ENCODE measurements at places on chromosomes 1 and 21. TPM values are rescaled to one million over a fixed set of nuclear protein-coding genes. Genes with fewer than 3 reads are reported as not detected.

The NUDT4B gene
- 0.36 TPM for total RNA-seq

GRCh38 chr1:45395051-45395450 is 54.8 kb upstream of the MUTYH start:
- no peak overlapping the region for H3K4me3 ChIP-seq
- DNase-seq, result no peak
- H3K4me1 ChIP-seq, result peaks cover 4% of the 10 kb centered on the region

The VWA1 gene
- total RNA-seq, result 5.2 TPM

The SPRR2B gene
- total RNA-seq, result not detected

DNA sequence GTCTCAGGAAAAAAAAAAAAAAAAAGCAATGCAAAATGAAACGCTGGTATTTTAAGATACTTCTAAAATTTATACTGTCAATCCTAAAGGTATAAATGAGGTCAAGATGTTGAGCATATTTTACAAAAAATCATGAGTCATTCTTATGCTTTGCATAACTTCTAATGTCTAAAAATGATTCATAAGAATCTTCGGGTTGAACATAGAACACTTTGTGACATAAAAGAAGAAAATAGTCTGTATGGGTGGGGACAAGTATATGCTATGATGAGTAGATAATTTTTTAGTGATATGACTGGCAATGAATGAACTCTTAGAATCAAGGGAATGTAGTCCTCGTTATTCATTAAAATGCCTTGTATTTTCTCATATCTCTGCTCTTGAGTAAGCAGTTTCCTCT is 416.9 kb upstream of the USP24 start:
- no peak overlapping the region for H3K27ac ChIP-seq
- H3K36me3 ChIP-seq, result no peaks in the 10 kb centered on the region
- no peak for DNase-seq
- no peaks in the 10 kb centered on the region for H3K4me1 ChIP-seq
- no peaks in the 10 kb centered on the region for H3K27me3 ChIP-seq

The CFAP141 gene
- total RNA-seq, result not detected

The HPDL gene
- 39.8 TPM for total RNA-seq

The GRIK1 gene
- total RNA-seq, result not detected

GRCh38 chr1:236287757-236288619 is 6.2 kb upstream of the ERO1B start:
- no peak overlapping the region for H3K4me3 ChIP-seq
- H3K36me3 ChIP-seq, result no peaks in the 10 kb centered on the region
- peaks cover 18% of the 10 kb centered on the region for H3K4me1 ChIP-seq
- H3K27me3 ChIP-seq, result peaks cover 4% of the 10 kb centered on the region
- no peak overlapping the region for H3K27ac ChIP-seq

GRCh38 chr1:21670956-21671902 is 2.1 kb upstream of the RAP1GAP start:
- no peak overlapping the region for H3K4me3 ChIP-seq
- H3K27me3 ChIP-seq, result peaks cover 25% of the 10 kb centered on the region
- H3K27ac ChIP-seq, result no peak overlapping the region
- H3K4me1 ChIP-seq, result peaks cover 8% of the 10 kb centered on the region
- DNase-seq, result no peak

The LYPLAL1 gene
- 22.9 TPM for total RNA-seq

DNA sequence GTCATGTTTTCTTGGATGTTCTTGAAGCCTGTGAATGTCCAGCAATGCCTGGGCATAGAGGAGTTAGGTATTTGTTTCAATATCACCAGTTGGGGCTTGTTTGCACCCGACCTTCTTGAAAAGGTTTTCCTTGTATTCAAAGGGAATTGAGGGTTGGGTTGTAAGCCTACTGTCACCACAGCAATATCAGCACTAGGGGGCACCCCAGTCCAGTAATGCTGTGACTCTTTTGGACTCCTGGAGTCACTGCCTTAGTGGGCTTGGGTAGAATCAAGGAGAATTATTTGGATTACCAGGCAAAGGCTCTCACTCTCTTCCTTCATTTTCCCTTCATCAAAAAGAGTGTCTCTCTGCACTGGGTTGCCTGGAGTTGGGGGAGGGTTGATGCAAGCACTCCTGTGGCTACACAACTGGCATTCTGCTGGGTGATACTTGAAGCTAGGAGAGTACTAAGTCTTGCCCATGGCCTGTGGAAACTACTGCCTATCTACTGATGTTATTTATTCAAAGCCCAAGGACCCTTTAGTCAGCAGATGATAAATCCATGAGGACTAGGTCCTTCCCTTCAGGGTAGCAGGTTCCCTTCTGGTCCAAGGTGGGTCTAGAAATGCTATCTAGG is 34.5 kb downstream of the OR10R2 start:
- no peak overlapping the region for H3K4me3 ChIP-seq
- no peaks in the 10 kb centered on the region for H3K4me1 ChIP-seq
- no peaks in the 10 kb centered on the region for H3K36me3 ChIP-seq
- no peak overlapping the region for H3K27ac ChIP-seq

All from activated CD4-positive, alpha-beta T cell treated with anti-CD3 and anti-CD28 coated beads, Interleukin-2, amount 10 ng/mL, durations not matched to agents 24 days and 14 days (primary cell).